CD4-positive, alpha-beta memory T cell (primary cell): ENCODE measurements at places on chromosomes 5 and 9. TPM values are rescaled to one million over a fixed set of nuclear protein-coding genes. Genes with fewer than 3 reads are reported as not detected.

GRCh38 chr9:22175972-22176545 is 167.0 kb upstream of the CDKN2B start:
- H3K27ac ChIP-seq = no peak overlapping the region
- H3K4me1 ChIP-seq = no peaks in the 10 kb centered on the region
- H3K4me3 ChIP-seq = no peak overlapping the region

The NR5A1 gene
- not detected for total RNA-seq

The TTC16 gene
- 2.5 TPM for total RNA-seq

DNA sequence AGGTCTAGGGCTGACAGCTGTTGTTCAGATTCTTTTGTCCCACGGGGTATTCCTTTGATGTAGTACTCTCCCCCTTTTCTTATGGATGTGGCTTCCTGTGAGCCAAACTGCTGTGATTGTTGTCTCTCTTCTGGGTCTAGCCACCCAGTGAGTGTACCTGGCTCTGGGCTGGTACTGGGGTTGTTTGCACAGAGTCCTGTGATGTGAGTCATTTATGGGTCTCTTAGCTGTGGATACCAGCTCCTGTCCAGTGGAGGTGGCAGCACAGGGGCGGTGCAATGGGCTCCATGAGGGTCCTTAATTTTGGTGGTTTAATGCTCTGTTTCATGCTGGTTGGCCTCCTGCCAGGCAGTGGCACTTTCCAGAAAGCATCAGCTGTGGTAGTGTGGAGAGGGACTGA is 161.3 kb downstream of the CAVIN4 start:
- no peaks in the 10 kb centered on the region for H3K27me3 ChIP-seq
- no peaks in the 10 kb centered on the region for H3K36me3 ChIP-seq
- no peak overlapping the region for H3K4me3 ChIP-seq
- H3K4me1 ChIP-seq = no peaks in the 10 kb centered on the region
- DNase-seq = no peak

DNA sequence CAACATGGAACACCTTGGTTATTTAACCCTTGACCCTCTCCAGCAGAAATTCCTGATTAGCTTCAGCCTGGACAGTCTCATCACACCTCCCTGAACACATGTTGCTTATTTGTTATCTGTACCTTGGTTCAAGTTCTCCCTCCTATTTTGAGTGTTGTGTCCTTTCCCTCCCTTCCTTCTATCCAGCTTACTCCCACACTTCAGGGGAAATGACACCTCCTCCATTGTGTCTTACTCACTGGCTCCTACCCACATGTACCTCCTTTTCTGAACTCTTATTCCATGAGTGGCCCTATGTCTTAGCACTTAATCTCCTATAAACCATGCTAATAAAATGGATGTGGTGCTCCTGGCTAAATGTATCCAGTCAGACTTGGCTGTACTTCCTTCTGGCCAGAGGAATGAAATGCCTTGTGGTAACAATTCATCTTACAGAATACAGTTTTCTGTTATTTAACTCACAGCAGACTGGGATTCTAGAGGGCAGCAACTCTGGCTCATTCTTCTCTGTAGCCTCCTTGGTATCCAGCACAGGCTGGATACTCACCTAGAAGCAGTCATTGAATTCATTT is 11.2 kb downstream of the LIX1 start:
- H3K4me1 ChIP-seq = no peaks in the 10 kb centered on the region
- DNase-seq = no peak
- no peaks in the 10 kb centered on the region for H3K27me3 ChIP-seq
- H3K27ac ChIP-seq = no peak overlapping the region
- H3K36me3 ChIP-seq = no peaks in the 10 kb centered on the region
- no peak overlapping the region for H3K4me3 ChIP-seq

The PCDHGA10 gene
- total RNA-seq = 0.35 TPM

The CDC20B gene
- total RNA-seq = not detected

DNA sequence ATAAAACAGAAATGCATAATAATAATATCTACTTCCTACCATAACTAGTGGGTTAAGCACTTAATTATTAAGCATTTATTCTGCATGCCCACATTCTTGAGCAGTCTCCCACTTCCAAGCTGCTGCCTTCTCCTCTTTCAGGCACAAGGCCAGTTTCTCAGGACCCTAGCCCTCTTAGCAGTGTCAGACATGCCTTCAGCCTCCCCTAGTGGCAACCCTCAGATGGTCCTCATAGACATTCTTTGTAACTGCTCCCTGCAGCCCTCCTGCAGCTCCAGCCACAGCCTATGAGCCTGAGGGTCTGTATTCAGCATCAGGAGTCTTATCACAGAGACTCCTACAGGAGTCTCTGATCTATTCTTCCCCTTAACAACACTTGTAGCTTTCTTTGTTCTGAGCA is 3.9 kb downstream of the IL9 start:
- no peaks in the 10 kb centered on the region for H3K36me3 ChIP-seq
- no peaks in the 10 kb centered on the region for H3K27me3 ChIP-seq
- H3K4me3 ChIP-seq = no peak overlapping the region
- DNase-seq = no peak
- peaks cover 14% of the 10 kb centered on the region for H3K4me1 ChIP-seq

- no peak for DNase-seq
- H3K27me3 ChIP-seq = no peaks in the 10 kb centered on the region
- no peak overlapping the region for H3K27ac ChIP-seq
- H3K4me1 ChIP-seq = no peaks in the 10 kb centered on the region
- H3K36me3 ChIP-seq = no peaks in the 10 kb centered on the region
Observed at GRCh38 chr5:92694067-92694466, 887.0 kb downstream of the NR2F1-AS1 start.

DNA sequence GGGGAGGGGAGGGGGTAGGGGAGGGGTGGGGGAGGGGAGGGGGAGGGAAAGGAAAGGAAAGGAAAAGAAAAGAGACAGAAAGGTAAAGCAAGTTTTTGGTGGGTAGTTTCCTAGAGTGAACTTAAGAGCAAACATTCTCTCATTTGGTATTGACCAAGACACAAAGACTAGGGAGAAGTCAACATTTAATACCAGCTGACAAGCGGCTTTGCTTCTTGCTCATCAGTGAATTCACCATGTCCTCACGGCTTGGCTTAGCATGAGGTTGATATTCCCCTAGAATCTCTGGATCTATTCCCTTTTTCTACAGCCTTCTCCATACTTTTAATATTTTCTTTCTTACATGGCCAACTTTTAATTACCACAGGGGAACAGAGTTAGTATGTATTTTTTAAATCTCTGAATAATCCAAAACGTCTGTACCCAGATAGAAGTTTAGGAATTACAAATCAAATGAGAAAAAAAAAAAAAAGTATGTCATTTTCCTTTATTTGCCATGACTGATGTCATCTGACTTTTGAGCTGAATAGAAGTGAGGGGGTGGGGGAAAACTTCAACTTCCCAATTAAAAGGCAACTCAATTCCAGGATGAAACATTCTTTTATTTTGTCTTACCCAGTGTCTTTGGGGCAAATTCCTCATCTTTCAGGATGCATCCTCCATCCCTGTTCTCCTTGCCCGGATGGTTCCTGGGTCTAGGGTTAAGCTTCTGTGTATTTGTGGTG is 40.1 kb upstream of the GLIS3 start:
- DNase-seq = no peak
- peaks cover 4% of the 10 kb centered on the region for H3K4me1 ChIP-seq
- no peaks in the 10 kb centered on the region for H3K27me3 ChIP-seq
- H3K4me3 ChIP-seq = no peak overlapping the region

- H3K27ac ChIP-seq = no peak overlapping the region
- peaks cover 16% of the 10 kb centered on the region for H3K4me1 ChIP-seq
- peaks cover 47% of the 10 kb centered on the region for H3K36me3 ChIP-seq
- no peak for DNase-seq
- H3K4me3 ChIP-seq = no peak overlapping the region
Observed at GRCh38 chr5:180790020-180790419, 12.6 kb downstream of the MGAT1 start.

The TAF11L10 gene
- total RNA-seq = not detected

DNA sequence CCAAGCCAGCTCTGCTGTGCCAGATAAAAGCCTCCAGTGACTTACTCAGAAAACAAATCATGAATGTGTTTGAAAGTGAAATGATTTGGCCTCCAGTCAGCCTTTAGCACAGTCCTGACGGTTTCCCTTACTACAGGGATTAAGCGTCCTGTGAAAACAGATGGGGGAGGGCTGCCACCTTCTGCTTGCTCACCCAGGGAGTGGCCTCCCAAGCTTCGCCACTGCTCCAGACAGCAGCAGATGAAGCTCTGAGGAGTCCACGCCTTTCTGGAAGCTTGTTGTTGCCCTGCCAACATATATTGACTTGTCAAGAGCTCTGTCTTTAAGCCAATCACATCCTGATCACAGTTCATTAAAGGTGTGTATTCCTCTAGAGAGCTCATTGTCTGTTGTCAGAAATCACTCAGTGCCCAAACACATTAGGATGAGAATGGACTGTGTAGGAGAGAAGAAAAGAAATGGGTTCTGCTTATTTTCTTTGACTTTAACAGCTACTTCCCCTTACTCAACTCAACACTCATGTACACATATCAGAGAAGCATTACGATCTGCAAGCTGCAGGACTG is 4.9 kb upstream of the FYB1 start:
- H3K27ac ChIP-seq = no peak overlapping the region
- no peaks in the 10 kb centered on the region for H3K36me3 ChIP-seq
- peaks cover 8% of the 10 kb centered on the region for H3K4me1 ChIP-seq
- no peak for DNase-seq

GRCh38 chr9:121865060-121865459 is 213.6 kb downstream of the DAB2IP start:
- H3K4me1 ChIP-seq = no peaks in the 10 kb centered on the region
- no peaks in the 10 kb centered on the region for H3K27me3 ChIP-seq
- no peaks in the 10 kb centered on the region for H3K36me3 ChIP-seq
- H3K27ac ChIP-seq = no peak overlapping the region
- no peak for DNase-seq
- H3K4me3 ChIP-seq = no peak overlapping the region

DNA sequence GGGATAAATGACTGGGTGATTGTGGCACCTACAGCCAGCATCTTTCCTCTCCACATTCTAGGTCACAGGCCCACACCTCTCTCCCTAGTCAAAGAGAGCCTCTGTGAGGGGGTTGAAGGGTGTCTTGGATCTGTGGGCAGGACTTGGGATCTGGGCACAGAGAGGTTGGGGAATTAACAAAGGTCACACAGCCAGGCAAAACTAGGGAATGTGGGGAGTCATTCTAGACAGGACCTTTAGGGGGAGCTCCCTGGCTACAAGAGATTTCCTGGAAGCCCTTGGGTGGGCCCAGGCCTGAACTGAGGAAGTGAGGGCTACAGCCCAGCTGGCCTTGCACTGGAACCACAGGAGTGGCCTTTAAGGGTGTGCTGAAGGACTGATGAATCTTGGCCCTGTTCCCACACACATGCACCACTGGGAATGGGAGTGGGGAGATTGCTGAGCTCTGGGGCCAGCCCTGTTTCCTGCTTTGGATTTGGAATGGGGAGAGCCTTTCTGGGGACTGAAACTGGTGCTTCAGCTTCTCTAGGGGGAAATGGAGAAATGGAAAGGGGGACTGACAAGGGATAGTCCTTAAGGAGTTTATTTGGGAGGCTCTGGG is 12.4 kb upstream of the CXXC5 start:
- H3K27ac ChIP-seq = no peak overlapping the region
- peaks cover 24% of the 10 kb centered on the region for H3K4me1 ChIP-seq
- no peaks in the 10 kb centered on the region for H3K36me3 ChIP-seq
- no peaks in the 10 kb centered on the region for H3K27me3 ChIP-seq

- DNase-seq = no peak
- H3K36me3 ChIP-seq = peaks cover 58% of the 10 kb centered on the region
- H3K27ac ChIP-seq = no peak overlapping the region
- no peak overlapping the region for H3K4me3 ChIP-seq
- no peaks in the 10 kb centered on the region for H3K27me3 ChIP-seq
Observed at GRCh38 chr9:132651259-132651658, 18.5 kb downstream of the DDX31 start.

The TEX48 gene
- total RNA-seq = not detected

- no peak for DNase-seq
- H3K36me3 ChIP-seq = no peaks in the 10 kb centered on the region
- H3K27ac ChIP-seq = no peak overlapping the region
- no peaks in the 10 kb centered on the region for H3K4me1 ChIP-seq
Observed at GRCh38 chr5:14405706-14406553, 175.7 kb upstream of the OTULINL start.

DNA sequence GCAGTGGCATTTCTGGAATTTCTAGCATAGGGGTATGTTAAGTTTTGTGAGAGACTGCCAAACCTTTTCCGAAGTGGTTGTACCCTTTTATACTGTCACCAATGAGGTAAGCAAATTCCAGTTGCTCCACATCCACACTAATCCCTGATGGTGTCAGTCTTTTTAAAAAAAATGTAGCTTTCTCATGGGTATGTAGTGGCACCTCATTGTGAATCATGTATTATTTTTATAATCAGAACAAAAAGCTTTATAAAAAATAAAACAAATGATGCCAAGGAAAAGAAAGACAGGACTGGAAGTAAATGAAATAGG is 93.4 kb upstream of the CLINT1 start:
- DNase-seq = no peak
- no peaks in the 10 kb centered on the region for H3K36me3 ChIP-seq
- H3K27ac ChIP-seq = no peak overlapping the region

- no peak overlapping the region for H3K27ac ChIP-seq
- no peak for DNase-seq
- no peak overlapping the region for H3K4me3 ChIP-seq
- no peaks in the 10 kb centered on the region for H3K36me3 ChIP-seq
- H3K27me3 ChIP-seq = no peaks in the 10 kb centered on the region
Observed at GRCh38 chr5:175471628-175472027, 6.7 kb upstream of the SFXN1 start.

The GBGT1 gene
- total RNA-seq = 6.3 TPM
